Peyer's patch (tissue), 4 donors: ENCODE measurements at places on chromosomes 6 and 20.

DNA sequence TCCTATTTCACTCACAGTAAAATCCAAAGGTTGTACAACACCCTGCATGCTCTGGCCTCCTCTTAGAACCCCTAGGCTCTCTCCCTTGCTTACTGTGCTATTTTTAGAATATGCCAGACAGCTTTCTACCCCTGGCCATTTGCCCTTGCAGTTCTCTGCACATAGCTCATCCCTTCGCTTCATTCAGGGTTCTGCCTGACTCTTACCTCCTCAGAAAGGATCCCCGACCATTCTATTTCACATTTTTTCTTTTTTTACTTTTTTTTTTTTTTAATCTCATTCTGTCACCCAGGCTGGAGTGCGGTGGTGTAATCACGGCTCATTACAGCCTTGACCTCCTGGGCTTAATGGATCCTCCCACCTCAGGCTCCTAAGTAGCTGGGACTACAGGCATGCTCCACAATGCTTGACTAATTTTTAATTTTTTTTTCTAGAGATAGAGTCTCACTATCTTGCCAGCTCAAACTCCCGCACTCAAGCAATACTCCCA lies 33.6 kb downstream of the COMMD7 start:
- DNase-seq: no peak

GRCh38 chr20:17653835-17654648 lies 28.0 kb downstream of the RRBP1 start:
- no peak for DNase-seq

GRCh38 chr6:7249946-7250643 lies 62.9 kb downstream of the SSR1 start:
- DNase-seq: no peak

DNA sequence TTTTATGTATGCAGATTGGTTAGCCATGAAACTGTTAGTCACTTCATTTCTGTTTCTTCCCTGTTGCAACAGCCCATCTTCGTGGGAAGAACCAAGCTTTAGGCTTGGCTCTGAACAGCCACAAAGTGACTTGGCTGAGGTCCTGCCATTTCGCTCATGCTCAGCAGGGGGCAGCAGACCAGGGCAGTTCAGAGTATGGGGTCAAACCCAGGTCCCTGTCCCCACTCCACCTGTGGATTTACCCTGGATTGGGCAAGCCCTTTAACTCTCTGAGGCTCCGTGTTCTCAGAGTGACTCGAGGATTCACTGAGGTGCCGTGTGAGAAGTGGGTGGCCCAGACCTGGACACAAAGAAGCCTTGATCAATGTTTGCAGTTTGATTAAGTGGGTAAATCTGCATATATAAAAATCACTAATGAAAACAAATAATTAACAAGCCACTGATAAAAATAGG lies 19.8 kb upstream of the MAP1LC3A start:
- DNase-seq: peak; percentile 51

- DNase-seq: no peak
These were observed 22.0 kb downstream of the MAPK14 start for GRCh38 chr6:36049582-36049981.
